Left renal cortex interstitium (tissue), 4 donors: ENCODE measurements at places on chromosomes 2 and 18.

DNA sequence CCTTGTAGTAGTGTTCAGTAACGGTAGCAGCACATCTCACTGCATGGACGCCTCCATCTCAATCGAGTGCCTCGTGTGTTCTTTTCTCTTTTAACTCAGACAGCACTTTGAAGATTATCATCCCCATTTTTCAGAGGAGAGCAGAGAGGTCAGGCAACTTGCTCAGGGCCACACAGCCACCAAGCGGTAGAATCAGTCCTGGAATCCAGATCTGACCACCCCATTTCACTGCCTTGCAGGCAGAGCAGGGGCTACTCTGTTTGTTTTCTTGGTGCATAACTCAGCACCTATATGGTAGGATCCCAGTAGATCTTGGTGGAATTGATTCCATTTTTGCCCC lies 129.5 kb downstream of the SMAD7 start:
- DNase-seq: no peak

DNA sequence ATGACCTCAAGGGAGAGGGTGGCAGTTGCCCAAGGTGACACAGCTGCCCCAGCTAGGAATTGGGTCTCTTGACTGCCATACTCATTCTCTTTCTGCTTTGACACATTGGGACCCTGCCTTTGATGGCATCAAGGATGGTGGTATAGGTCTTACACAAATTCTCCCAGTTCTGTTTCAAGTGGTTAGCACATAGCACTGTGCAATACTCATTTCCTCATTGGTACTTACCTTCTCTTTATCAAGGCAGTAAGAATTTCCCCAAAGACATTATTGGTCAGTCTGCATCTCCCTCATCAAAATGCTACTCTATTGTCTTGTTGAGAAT lies 35.9 kb upstream of the CCDC93 start:
- DNase-seq: no peak

GRCh38 chr2:60104514-60105505 lies 448.6 kb downstream of the BCL11A start:
- no peak for DNase-seq

DNA sequence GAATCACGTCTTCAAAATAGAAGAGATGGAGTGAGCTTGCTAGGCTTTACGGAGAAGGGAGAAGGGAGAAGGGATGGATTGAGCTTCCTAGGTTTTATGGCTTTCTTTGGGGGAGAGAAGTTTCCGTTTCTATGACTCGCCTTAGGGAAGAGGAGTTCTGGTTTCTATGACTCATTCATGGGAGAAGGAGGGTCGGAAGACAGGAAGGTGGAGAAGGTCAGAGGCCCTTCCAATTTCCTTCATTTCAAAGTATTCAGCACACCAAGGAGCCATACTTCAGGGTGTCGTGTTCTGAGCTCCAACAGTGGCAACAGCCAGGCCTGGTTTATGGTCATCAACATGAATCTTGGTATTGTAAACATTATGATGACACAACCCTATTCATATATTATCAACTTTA lies 284.7 kb upstream of the VWC2L start:
- DNase-seq: no peak

- no peak for DNase-seq
Measured at GRCh38 chr2:188582211-188582610, 290.5 kb downstream of the GULP1 start.

- DNase-seq: no peak
Measured at GRCh38 chr2:16939771-16940170, 274.1 kb upstream of the CYRIA start.

DNA sequence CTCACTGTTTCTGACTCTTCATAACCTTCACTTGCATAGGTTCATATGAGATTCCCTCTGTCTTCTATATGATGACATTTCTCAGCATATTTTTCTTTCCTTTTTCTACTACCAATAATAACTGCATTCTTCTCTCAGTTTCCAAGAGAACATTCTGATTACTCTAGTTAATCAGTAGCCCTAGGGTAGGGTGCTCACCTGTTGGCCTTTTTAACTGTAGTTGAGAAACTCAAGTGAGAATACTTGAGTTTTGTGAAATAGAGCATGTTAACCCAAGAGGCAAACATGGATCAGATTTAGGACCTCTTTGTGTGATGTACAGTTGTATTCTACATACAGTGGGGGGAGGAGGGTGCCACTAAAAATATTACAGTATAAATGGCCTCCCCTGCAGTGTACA lies 308.0 kb downstream of the CMPK2 start:
- no peak for DNase-seq

- DNase-seq: no peak
Measured at GRCh38 chr2:59233920-59234319, 992.8 kb upstream of the FANCL start.

DNA sequence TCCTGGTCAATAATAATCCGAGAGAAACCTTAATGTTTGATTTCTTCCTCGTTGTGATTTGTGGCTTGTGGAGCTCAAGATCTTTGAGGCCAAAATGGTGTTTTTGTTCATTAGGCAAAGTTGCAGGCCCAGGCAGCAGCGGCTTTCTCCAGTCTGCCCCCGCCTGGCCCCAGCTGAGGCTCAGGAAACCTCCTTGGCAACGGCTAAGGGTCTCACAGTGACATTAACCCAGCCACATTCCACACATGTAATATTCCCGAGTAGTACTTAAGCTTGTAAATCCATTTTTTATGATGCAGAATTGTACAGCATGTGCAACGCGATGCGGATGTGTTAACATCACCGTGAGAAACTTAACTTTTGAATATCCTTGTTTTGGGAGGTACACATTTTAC lies 200.1 kb downstream of the BCL11A start:
- DNase-seq: no peak

- no peak for DNase-seq
Measured at GRCh38 chr2:41695198-41696113, 352.4 kb upstream of the PKDCC start.

DNA sequence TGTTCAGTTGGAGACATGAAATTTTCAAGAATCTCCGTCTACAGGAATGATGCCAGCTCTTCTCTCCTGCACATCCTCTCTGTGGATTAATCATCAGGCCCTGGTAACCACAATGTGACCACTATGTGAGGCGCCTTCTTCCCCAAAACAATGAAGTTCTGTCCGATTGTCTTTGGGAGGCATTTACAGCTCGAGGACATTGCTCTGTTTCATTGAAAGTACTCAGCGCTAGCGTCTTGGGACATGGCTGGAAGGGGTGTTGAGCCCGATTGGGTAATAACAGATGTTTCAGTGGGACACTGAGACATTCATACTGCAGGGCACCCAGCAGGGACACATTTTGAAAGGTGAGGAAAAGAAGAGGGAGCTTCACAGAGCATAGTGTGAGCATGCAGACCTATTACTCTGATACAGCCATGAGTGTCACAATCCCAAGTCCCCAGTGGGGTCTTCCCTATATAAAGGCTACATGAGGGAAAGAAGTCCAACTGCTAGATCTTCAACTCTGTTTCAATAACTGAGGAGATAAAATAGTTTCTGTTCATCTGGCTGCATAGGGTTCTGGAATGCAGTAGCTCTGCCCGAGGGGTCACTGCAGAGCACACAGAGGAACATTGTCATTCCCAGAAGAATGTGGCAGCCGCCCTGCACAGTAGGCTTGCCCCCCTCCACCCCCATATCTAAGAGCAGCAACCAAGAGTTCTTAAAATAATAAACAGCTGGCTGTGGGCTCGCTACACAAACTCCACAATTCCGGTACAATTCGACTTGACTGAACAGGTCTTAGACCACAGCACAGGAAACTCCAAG lies 237.3 kb downstream of the OSR1 start:
- no peak for DNase-seq

DNA sequence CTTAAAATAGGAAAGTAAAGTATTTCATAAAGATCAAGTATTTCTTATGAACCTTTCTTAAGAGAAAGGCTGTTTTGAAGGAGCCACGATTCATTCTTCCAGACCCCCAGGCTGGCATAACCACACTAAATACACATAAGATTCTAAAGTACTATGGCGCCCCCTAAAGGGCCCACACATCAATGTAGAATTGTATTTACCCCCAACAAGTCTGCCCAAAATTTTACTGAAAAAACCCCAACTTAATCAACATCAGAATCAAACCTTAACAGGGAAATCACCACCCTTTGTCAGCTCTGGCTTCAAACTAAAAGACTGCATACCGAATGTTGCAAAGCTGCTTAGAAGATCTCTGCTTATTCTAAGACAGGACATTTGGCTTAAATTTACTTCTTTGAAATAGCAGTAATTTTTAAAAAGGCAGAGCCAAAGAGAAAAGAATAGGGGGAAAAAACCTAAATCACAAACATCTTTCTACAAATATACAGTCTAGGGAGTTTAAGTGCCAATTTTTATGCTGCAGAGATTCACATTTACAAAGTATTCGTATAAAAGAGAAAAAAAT lies 20.4 kb upstream of the BCL2 start:
- no peak for DNase-seq

- DNase-seq: no peak
Measured at GRCh38 chr2:186950694-186951093, 101.7 kb upstream of the ZSWIM2 start.

GRCh38 chr2:168530982-168531622 lies 75.0 kb downstream of the CERS6 start:
- no peak for DNase-seq

DNA sequence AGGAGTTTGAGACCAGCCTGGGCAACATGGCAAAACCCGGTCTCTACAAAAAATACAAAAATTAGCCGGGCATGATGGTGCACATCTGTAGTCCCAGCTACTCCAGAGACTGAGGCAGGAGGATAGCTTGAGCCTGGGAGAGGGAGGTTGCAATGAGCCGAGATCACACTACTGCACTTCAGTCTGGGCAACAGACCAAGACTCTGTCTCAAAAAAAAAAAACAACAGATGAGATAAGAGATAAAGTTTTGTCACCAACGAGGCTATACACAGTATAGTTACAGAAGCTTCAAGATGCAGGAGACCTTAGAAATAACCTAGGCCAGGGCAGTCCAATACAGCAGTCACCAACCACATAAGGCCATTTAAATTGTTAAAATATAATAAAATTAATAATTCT lies 9.4 kb downstream of the FAM124B start:
- no peak for DNase-seq

DNA sequence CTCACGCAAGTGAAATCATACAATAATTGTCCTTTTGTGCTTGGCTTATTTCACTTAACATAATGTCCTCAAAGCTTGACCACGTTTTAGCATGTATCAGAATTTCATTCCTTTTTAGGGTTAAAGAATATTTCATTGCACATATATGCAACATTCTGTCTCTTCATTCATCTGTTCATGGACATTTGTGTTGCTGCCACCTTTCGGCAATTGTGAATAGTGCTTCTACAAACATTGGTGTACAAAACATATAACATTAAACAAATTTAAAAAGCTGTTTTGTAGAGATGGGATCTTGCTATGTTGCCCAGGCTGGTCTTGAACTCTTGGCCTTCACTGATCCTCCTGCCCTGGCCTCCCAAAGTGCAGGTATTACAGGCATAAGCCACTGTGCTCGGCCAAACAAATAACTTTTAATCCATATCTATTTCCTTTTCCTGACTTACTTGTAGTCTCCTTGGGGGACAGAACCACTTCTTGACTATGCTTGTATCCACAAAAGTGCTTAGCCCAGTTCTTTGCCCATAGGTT lies 209.3 kb downstream of the SLC4A3 start:
- DNase-seq: no peak
